Stimulated activated CD4-positive, alpha-beta T cell treated with anti-CD3 and anti-CD28 coated beads, Interleukin-15, amount 100 ng/mL, for 48 hours (primary cell): ENCODE measurements at places on chromosomes 2 and 18.

DNA sequence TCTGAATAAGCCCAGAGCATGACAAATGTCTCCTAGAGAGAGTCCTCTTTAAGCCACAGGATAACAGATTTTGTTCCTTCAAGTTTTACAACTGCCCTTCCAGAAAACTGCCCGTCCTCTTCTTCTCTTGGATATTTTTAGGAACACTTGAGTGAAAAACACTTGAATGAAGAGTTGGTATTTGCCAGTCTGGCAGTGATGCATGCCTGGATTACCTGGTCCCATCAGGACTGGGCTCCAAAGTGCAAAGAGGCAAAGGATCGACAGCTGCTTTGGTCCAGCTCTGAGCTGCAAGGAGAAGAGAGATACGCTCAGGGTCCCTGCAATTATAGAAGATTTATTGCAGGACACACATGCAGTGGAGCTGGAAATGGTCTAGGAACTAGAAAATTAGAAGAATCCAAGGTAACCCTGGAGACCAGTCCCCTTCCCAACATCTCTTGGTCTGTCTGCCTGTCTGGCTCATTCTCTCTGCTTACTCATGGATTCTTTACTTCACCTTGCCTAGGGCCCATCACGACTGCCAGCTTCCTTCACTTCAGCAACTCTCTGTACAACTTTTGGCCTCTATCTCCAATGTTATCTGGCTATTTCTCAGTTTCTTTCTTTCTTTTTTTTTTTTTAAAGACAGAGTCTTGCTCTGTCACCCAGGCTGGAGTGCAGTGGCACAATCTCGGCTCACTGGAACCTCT, 112.1 kb upstream of the SIX2 start:
- DNase-seq, result no peak

GRCh38 chr2:54531558-54531957, 75.4 kb downstream of the SPTBN1 start:
- no peak for DNase-seq

DNA sequence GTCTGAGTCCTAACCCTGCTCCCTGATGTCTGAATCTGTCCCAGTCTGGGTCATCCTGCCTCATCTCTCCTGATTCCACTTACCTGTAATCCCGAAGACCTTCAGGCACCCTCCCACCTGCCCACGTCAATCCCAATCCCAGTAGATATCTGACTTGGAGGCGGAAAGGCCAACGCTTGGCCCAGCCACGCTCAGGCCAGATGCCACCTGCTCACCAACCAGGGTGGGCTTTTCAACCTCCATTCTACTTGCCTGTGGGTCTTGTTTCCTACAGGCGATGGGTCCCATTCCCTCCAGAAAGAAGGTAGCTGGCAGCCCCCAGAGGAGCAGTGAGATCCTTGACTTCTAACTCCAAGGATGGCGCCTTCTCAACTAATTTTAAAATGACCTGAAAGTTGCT, 59.7 kb downstream of the INPP5D start:
- DNase-seq, result no peak

DNA sequence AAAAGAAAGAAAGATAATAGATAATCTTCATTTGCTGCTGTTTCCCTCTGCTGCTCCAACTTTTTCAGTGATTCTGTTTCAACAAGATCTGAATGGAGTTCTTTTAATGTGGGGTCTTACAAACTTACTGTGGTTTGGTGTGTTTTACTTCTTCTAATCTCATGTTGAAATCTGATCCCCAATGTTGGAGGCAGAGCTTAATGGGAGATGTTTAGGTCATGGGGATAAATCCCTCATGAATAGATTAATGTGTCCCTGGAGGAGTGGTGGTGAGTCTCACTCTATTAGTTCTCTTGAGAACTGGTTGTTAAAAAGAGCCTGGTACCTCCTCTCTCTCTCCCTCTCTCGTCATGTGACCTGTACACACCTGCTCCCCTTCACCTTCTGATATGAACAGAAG, 442.4 kb downstream of the EPHA4 start:
- DNase-seq, result no peak

DNA sequence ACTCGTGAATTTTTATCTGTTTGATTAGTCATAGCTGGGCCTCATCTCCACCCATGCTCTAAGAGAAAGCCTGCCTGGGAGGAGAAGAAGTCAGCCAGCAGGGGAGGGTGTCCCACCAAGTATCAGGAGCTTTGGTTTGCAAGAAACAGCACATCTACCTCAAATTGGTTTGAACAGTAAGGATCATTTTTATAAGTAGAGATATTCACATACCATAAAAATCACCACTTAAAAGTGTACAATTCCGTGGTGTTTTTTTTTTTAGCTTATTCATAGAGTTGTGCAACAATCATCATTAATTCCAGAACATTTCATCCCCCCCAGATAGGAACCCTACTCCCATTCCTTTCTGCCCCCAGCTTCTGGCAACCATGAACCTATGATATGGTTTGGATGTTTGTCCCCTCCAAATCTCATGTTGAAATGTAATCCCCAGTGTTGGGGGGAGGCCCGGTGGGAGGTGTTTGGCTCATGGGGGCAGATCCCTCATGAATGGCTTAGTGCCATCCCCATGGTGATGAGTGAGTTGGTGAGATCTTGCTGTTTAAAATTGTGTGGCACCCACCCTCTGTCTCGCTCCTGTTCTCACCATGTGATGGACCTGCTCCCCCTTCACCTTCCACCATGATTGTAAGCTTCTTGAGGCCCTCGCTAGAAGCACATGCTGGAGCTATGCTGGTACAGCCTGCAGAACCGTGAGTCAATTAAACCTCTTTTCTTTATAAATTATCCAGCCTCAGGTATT, 36.2 kb upstream of the HS6ST1 start:
- DNase-seq, result no peak

- no peak for DNase-seq
These were observed 7.5 kb upstream of the SP3 start for GRCh38 chr2:173972636-173973035.

DNA sequence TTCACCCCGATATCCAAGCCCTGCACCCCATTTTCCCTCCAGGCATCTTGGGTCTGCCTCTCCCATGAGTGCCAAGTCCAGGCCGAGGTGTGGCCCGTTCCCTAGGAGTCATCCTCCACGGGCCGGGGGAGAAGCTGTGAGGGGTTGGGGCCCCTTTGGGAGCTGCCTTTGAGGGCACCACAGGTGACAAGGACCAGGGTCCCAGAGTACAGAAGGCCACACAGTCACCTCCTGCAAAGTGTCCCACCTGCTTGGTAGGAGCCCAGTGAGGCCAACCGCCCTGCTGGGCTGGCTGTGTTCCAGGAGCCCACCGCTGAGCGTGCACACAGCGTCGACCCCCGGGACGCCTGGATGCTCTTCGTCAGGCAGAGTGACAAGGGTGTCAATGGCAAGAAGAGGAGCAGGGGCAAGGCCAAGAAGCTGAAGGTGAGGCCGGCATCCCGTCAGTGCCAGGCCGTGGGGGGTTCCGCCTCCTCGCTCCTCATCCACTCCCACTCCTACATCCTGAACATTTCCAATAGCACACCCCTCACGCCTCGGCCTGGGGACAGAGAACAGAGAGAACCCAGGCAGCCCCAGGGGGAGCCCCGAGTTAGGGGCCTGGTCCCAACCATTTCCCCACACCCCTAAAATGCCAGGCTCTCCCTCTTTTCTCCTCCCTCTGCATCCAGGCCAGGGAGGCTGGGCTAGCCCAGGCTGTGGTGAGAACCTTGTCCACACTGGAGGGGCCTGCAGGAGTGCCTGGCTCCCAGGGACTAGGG, 2.7 kb downstream of the ERFE start:
- no peak for DNase-seq

GRCh38 chr2:209666296-209666695, 105.3 kb upstream of the UNC80 start:
- no peak for DNase-seq

DNA sequence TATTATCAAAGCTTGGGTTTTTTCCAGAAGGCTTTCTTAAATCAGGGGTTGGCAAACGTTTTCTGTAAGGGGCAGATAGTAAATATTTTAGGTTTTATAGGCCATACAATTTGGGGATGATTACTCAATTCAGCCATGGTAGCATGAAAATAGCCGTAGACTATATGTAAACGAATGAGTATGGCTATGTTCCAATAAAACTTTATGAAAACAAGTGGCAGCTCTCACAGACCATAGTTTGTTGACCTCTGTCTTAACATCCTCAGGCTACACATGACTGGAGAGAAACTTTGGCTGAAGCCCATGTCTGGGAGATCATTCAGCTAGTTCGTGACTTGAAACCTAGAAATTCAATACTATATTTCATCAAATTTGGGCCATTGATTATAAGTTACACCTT, 30.2 kb downstream of the UGP2 start:
- no peak for DNase-seq

DNA sequence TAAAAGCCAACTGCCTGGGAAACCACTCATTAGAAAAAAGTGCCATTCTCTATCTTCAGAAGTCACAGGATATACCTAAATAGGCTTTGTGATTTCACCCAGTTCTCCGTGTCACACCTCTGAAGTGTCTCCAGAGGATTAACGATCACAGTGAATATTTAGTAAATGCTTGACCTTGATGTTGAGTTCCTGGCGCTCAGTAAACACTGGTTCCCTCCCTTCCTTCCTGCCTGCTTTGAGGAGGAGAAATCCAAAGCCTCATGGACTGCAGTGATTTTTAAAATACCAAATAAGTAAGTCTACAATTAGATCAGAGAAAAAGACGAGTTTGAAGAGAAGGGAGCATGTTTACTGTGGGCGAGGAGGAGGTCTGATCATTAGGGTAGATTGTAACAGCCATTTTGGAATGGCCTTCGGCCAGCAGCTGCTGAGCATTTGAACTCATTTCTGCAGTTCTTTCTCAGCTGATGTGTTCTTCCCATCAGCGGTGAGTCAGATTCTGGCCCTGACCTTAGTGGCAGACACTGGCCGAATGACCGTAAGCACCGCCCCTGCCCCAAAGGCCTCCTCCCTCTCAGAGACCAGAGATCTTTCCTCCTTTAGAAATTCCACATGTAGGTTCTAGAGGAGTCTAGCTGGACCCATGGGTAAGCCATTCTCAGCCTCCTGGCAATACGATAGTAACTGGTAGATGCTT, 62.1 kb upstream of the SLC16A14 start:
- no peak for DNase-seq

GRCh38 chr2:99695944-99696253, 206.1 kb upstream of the REV1 start:
- DNase-seq, result no peak

- no peak for DNase-seq
These were observed 160.0 kb downstream of the BCL2 start for GRCh38 chr18:63159590-63159989.

GRCh38 chr2:106122157-106122556, 71.9 kb downstream of the UXS1 start:
- DNase-seq, result no peak
